ENCODE measurements at places on chromosomes 2 and 18. TPM values are rescaled to one million over a fixed set of nuclear protein-coding genes. Genes with fewer than 3 reads are reported as not detected.

The KIAA2012 gene
- total RNA-seq = not detected

The DSG2 gene
- total RNA-seq = 11.8 TPM

The C1GALT1C1L gene
- total RNA-seq = 1.2 TPM

The UNC80 gene
- 0.25 TPM for total RNA-seq

The EGR4 gene
- total RNA-seq = not detected

The SLC11A1 gene
- total RNA-seq = 36.6 TPM

All from vagina (tissue), 2 donors.